ENCODE measurements at places on chromosomes 13 and 19.
A peak's percentile ranks its signal among the peaks of the same experiment; 100 is the strongest.

DNA sequence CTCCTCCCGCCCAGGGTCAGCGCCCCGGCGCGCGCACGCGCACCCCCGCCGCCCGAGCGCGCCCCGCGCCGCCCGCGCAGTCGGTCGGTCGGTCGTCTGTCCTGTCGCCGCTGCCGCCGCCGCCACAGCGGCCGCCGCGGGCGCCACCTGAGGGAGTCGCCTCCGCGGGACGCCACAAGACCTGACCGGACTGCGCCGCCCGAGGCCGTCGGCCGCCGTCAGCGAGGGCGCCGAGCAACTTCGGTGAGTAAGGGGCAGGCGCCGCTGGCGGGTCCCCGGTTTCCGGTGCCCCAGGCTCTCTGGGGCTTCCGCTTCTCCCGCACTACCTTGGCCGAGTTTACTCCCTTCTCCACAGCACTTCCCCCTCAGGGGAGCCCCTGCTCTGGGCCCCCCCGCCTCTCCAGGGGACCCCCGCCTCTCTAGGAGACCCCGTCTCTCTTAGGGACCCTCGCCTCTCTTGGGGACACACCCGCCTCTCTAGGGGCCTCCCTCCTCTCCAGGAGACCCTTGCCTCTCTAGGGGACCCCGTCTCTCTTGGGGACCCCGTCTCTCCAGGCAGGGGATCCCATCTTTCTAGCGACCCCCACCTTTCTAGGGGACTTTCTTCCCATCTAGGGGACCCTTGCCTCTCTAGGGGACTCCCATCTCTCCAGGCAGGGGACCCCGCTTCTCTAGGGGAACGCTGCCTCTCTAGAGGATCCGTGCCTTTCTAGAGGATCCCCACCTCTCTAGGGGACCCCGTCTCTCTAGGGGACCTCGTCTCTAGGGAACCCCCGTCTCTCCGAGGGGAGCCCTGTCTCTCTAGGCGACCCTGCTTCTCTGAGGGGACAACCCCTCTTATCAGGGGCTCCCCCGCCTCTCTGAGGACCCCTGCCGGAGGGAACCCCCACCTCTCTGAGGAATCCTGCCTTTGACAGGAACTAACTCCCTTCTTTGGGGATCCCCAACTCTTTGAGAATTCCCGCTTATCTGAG lies 19.3 kb upstream of the GATAD2A start:
- DNase-seq = peak; percentile 43

DNA sequence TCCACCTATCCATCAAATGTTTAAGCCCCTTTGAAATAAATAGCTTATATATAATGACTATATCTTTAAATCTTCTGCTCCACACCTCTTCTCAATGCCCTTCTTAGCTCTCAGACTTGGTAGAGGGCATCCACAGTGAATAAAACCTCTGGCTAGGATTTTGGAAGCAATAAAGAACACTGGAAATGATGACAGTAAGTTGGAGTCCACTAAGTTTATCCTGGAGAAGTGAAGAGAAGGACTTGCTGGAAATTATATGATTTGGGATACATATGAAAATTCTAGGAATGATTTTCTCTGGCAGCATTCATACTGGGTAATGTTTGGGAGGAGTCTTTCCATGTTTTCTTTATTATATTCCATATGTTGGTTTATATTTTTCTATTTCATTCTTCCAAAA lies 133.5 kb upstream of the KL start:
- no peak for DNase-seq

DNA sequence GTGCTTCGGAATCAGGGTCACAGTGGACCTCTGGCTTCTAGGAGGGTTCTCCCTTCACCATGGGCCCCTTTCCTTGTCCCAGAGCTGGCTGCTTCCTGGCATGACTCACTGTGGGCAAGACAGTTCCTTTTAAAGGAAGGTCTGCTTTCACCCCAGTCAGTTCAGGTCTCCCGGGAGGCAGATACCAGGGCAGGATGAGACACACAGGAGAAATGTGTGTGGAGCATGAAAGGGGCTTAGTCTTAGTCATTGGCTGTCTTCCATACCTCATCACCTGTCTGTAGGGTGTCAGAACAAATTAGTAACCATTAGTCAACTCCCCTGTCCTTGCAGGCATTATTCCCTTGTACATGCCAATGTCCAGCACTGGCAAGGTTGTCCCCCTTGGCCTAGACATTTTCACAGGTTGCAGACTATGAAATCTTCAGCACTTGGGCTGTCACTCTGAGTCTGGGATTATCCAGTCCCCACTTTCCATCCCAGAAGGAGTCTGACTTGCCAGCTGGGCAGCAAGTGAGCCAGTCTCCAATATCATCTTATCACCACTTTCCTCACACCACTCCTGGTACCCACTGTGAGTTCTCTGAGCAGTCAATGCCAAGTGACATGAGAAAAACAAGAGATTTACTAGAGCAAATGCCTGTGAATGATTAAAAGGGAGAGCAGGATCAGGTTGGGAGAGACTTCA lies 76.8 kb upstream of the MEDAG start:
- no peak for DNase-seq

GRCh38 chr13:58994077-58994476 lies 1169.7 kb downstream of the DIAPH3 start:
- no peak for DNase-seq

DNA sequence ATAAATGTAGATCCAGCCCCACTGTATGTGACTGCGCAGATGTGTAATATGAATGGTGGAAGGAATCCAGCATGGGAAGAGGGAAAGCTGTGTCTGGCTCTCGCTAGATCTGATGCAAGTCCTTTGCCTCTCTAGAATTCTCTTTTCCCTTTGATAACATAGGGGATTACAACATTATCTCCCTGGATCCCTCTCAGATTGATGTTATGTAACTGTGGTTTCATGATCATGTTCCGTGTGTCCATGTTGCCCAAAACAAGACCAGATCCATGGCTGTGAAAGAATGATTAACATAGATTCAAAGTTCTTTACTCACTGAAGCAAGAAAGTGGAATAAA lies 184.0 kb upstream of the UBL3 start:
- DNase-seq = no peak

- no peak for DNase-seq
Measured at GRCh38 chr13:91609353-91609752, 210.9 kb downstream of the GPC5 start.

- peak; percentile 89 for DNase-seq
Measured at GRCh38 chr19:4742723-4743646, 19.3 kb upstream of the DPP9 start.

GRCh38 chr13:97344265-97345175 lies 89.4 kb upstream of the RAP2A start:
- peak; percentile 49 for DNase-seq

GRCh38 chr19:51203916-51204315 lies 21.0 kb upstream of the CD33 start:
- DNase-seq = no peak

DNA sequence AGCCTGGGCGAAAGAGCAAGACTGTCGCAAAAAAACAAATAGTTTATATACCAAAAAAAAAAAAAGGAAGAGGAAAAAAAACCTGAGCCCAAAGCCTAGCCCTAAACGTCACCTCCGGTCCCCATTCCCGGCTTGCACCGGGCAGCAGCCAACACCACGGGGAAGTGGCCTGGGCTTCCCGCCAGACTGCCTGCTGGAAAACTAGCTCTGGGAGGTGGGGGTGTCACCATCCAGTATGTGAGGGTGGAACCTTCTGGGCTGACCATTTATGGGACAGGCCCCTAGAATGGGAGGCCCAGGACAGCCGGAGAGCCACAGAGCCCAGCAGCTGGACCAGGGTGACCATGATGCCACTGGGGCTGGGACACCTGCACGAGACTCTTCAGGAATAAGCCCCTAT lies 37.3 kb downstream of the IL12RB1 start:
- no peak for DNase-seq

DNA sequence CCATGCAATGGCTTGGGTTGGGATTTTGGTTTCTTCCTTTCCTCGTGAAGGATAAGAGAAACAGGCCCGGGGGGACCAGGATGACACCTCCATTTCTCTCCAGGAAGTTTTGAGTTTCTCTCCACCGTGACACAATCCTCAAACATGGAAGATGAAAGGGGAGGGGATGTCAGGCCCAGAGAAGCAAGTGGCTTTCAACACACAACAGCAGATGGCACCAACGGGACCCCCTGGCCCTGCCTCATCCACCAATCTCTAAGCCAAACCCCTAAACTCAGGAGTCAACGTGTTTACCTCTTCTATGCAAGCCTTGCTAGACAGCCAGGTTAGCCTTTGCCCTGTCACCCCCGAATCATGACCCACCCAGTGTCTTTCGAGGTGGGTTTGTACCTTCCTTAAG lies 24.1 kb downstream of the SPC24 start:
- DNase-seq = no peak

DNA sequence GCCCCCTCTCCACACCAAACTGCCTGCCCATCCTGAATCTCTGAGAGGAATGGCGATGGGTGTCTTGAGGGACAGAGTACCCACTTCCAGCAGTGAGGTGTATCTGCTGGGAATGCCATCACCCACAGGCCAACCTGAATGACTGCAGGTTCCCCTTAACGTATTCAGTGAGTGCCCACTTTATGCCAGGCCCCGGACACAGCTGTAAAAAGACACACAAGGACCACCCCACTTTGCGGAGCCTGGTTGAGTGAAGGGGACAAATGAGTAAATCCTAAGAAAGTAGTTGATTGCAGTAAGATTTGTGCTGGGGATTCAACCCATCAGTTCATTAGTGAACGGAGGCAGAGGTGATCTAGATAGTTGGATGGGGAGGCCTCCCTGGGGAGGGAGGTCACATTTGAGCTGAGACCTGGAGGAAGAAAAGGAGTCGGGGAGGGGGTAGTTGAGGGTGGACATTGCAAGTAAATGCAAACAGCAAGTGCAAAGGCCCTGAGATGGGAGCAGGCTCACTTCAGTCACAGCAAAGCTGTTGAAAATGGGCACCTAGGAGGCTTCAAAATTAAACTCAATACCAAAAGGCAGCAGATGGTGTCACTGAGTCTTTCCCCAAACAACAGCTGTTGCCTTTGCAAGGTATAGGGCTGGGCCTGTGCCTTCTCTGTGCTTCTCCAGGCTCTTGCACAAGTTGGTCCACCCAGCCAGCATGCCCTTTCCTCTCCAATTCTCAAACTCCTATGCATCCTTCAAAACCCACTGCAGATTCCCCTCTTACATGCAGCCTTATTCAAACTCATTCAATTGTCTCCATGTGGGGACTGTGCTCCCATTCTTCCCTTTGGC lies 4.3 kb downstream of the GDF15 start:
- DNase-seq = no peak

DNA sequence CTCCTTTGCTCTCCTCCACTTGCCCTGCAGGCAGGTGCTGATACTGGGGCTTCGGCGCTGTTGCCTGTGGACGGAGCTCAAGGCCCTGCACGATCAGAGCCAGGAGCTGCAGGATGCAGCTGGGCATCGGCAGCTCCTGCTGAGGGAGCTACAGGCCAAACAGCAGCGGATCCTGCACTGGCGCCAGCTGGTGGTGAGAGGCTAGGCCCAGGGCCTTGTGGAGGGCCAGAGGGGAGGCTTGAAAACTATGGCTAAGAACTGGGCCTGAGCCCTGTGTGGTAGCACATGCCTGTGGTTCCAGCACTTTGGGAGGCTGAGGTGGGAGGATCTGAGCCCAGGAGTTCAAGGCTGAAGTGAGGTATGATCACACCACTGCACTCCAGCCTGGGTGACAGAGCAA lies 6.3 kb downstream of the HAUS5 start:
- DNase-seq = no peak

- no peak for DNase-seq
Measured at GRCh38 chr13:24263632-24264031, 45.7 kb upstream of the C1QTNF9 start.

- no peak for DNase-seq
Measured at GRCh38 chr13:68509734-68510621, 1279.8 kb upstream of the PCDH9 start.

GRCh38 chr13:43232873-43233265 lies 209.5 kb downstream of the DNAJC15 start:
- DNase-seq = no peak

- DNase-seq = no peak
Measured at GRCh38 chr19:1811472-1811894, 593 bp downstream of the ATP8B3 start.

DNA sequence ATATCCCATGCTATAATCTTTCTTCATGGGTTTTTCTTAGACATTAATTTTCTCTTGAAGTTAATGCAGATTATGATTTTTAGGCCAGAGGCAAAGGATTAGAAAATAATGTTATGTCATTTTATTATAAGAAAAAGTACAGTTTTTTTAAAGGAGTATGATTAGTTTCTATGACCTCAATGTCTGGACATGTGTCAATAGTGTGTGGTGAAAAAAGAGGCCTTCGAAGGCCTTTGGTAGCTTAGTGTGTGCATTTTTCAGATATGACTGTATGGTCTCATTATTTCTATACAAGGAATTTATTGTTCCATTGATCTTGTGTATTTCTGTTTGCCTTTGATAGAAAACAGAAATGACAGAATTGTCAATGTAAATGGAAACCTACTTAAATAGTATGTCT lies 195.6 kb downstream of the GPC5 start:
- DNase-seq = no peak

DNA sequence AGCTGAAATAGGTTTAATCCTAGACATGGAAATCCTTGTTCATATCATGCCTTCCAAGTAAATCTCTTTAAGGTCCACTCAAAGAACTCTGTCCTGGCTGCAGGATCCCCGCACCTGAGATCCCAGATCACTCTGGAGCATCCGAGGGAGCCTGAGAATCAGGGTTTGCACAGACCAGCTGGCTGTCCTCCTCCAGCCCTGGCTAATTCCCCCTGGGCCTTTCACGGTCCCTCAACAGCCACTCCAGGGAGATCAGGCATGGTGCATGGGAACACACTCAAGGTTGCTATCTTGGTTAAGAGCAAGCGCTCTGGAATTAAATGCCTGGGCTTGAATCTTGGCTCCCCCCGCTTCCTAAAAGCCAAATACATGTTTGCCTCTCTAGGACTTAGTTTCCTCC lies 130.8 kb downstream of the IRS2 start:
- no peak for DNase-seq

DNA sequence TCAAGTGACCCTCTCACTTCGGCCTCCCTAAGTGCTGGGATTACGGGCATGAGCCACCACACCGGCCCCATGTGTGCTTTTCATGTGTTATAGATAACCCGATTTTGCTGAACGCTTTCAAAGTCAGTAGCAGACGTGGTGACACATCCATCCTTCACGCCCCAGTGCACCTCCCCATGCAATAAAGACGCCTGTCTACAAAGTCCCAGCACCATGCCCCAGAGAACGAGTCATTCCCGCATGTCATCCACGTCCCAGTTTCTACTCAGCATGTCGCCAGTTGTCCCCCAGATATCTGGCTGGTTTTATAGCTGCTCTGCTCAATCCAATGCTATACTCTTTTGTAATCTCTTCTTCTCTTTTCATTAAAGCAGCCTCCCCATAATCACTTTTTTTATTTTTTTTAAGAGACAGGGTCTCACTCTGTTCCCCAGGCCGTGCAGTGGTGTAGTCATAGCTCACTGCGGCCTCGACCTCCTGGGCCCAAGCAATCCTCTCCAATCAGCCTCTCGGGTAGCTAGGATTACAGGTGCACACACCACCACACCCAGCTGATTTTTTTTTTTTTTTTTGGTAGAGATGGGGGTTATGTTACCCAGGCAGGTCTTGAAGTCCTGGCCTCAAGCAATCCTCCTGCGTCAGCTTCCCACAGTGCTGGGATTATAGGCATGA lies 42.5 kb downstream of the DNM2 start:
- peak; percentile 80 for DNase-seq

All from retina (tissue), 1 donor.